ENCODE measurements at places on chromosomes 11 and 22.

DNA sequence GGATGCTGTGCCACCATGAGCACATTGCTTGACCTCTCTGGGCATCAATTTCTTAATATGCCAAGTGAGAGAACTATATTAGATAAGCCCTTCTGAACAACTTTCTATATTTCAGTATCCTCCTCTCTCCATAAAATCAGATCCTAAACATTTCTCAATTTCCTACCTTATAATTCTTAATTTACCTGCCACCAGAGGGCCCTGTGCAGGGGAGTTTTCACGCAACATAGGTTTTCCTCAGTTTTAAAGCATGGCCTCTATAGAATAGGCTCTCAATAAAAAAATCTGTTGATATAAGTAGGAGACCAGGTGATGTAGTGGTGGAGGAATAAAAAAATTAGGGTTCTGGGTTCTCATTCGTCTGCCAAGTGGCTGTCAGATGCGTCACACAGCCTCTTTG lies 83.7 kb upstream of the DBX1 start:
- no peak for DNase-seq

DNA sequence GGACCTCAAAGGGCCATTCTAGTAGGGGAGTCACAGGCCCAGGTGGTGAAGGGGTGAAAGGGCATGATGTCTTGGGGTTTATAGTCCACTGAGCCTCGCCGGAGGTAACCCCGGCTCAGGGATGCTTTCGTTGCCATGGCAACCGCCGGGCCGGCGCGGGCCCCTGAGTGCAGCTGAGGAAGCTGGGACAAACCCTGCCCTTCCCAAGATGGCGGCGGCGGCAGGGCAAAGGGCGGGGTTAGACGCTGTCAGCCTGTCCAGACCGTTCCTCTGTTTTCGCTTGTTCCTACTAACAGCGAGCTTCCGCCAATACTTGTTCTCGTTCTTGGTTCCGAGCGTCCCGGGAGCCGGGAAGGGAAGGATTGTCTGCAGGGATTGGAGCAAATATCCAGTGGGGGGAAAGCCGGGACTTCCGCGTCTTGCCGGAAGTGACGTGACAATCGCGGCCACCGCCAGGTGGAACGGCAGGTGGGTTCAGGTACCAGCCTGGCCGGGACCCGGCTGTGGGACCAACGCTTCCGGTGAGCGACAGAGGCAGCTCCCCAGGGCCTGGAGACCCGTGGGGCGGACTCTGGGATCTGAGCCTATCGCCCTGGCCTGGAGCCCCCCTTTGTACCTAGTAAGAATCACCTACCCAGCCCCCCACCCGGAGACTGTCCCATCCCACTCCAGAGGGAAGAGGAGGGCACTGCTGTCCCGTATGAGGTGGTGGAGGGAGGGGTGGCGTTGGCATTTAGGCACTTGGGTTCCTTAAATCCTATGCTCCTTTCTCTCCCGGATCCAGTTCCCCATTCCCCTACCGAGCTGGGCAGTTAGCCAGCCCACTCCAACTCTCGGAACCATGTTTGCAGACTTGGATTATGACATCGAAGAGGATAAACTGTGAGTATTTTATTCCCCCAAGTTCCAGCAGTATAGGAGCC lies at the start of gene PICK1:
PICK1 (plus strand) TSS at position 436 of the 923 bp plus-strand sequence; CDS start at position 842, 406 bp downstream.
- DNase-seq = peak; percentile 73

GRCh38 chr11:134762248-134763029 lies 350.4 kb upstream of the B3GAT1 start:
- no peak for DNase-seq

GRCh38 chr11:35235936-35236666 lies 97.1 kb downstream of the CD44 start:
- DNase-seq = peak; percentile 65

DNA sequence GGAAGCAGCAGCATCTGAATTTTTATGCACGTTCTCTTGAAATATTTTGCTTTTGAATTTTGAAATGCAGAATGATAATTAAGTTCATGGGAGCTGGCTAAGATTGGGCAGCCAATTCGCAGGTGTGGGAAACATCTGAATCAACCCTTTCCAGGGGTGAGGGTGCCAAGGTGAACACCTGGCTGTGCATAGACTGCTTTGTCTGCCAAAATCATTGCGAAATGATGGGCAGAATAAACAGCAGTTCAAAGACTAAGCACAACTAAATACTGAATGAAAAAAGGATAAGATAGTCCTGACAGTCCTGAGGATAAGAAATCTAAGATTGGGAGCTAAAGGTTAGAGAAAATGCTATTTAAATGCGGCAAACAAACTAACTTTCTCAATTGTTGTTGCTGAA lies 813.3 kb upstream of the RAG2 start:
- no peak for DNase-seq

DNA sequence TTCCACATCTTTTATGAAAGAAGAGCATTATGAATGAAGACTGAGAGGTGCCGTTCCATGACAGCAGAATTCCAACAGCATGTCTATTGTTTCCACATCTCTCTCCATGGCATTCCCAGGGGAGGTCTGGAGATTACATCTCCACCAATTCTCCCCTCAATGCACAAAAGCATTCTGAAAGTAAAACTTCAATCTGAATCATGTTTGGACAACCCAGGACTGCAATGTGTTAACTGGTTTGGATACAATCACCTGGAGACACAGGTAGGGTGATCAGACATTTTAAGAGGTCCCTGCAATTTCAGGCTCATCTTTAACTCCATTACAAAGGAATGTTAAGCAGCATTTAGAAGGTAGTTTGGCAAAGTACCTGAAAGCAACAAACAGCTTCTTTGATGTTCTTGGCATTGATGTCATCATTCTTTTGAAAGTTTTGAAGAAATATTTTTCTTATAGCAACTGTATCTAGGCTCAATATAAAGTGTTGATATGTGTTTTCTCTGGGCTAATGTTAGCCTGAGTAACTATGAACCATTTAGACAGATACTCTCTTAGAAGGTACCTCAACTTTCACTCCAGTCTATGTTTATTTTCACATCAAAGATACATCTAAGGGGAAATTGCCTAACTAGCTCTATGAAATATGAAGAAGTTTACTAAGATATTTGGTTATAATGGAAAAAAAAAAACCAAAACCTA lies 181.4 kb upstream of the MTMR2 start:
- no peak for DNase-seq

GRCh38 chr11:107996006-107996776 lies 12.5 kb upstream of the CUL5 start:
- no peak for DNase-seq

DNA sequence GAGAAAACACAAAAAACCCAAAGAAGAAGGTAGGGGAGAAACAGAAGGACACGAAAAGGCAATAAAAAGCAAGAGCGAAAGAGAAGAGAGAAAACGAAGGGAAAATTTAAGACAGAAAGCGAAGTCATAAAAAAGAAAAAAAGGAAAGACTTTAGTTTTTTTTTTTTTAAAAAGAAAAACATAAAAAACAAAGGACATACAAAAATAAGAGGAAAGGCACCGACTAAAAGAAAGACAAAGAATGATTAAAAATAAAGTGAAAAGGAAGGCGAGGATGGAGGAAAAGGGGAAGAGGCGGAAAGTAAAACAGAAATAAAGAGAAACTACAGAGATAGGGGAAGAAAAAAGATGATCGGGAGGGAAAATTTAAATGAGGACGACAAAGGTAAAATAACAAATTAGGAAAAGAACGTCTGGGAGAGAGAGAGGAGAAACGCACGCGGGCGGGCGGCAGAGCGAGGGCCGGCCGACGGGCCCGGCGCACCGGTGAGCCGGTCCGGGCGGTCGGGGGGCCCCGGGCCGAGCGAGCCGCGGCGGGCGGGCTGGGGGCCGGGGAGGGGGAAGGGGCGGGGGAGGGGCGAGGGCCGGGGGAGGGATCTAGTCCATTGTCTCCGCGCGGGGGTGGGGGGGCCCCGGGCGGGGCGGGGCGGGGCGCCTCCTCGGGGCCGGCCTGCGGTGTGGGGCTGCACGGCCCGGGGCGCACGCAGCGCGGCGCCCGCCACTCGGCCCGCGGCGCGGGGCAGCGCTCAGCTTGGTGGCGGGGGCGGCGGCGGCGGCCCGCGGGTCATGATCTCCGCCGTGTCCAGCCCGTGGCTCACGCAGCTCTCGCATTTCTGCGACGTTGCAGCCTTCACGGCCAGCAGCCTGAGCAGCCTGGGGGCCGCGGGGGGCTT lies at the start of gene TBX1:
TBX1 (plus strand) TSS at position 721 of the 893 bp plus-strand sequence; CDS start at position 787, 66 bp downstream.
- DNase-seq = no peak

GRCh38 chr11:32365192-32365591 lies 70.1 kb downstream of the WT1 start:
- DNase-seq = no peak

DNA sequence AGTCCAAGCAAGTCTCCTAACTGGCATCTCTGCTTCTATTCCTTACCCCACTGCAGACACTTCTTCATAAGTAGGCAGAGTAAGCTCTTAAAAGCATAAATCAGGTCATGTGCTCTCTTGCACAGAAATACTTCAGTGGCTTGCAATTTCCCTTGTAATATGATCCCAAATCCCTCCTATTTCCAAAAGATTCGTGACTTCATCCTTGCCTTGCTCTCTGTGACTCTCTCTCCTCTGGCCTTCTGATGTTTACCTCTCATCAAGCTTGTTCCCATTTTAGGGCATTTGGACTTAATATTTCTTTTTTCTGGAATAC lies 37.4 kb upstream of the NCR3LG1 start:
- no peak for DNase-seq

- no peak for DNase-seq
These were observed 160.2 kb downstream of the KIRREL3 start for GRCh38 chr11:126840201-126840886.

DNA sequence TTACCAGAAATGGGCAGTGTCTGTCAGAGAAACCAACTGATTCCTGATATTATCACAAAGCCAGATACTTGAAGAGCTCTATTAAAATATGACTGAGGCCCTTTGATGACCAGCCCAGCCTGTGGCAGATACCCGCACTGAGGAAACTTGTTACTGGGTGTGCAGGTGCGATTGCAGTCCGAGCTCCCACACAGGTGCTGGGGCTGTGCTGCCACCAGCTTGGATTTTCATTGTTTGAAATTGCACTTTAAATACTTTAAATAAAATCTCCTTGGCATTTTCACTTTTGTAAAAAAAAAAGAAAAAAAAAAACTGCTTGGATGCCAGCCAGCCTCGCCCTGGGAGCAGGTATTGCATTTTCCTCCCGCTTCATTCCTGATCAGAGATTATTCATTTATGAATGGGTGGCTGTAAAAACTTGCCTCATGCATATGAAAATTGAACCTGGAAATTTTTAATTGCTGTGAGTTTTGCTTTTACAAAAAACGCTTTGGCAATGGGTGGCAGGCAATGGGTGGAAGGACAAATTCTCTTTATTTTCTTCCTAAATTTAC lies 21.2 kb downstream of the EHF start:
- no peak for DNase-seq

GRCh38 chr11:18726040-18726439 lies at the start of gene IGSF22:
Gene IGSF22 (minus strand): TSS chr11:18726188. CDS start chr11:18724236, 1,952 bp downstream.
- DNase-seq = no peak

DNA sequence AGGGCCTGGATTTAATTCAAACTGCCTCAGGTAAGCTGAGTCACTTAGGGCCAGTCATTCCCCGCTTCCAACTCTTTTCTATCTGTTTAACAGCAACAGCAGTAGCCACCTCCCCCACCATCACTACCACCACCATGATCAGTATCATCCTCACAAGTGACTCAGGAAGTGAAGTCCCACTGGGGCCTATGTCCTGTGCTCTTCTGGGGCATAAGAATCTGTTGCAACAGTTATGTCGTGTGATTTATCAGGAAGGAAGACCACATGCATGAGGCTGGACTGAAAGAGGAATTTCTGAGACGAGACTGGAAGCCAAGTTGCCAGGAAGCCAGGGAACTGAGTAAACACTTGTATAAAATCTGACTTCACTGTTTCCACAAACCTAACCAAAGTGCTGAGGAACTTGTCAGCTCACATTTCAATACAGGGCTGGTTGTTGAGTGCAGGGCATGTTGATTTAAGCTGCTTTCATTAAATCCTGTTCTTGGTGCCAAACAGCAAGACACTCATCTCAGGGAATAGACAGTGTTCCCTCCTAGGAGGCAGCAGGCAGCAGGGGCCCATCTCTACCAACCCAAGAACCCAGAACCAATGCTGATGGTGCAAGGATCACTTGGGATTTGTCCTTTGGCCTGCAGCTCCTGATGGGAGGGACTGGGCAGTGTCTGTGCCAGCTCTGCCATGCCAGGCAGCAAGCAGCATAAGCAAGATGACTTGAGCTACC lies 226.7 kb upstream of the NARS2 start:
- no peak for DNase-seq

- DNase-seq = peak; percentile 40
These were observed at the start of gene KCTD17 for GRCh38 chr22:37051391-37052385. Gene KCTD17 (plus strand): TSS chr22:37051742. CDS start chr22:37051761, 19 bp downstream.

DNA sequence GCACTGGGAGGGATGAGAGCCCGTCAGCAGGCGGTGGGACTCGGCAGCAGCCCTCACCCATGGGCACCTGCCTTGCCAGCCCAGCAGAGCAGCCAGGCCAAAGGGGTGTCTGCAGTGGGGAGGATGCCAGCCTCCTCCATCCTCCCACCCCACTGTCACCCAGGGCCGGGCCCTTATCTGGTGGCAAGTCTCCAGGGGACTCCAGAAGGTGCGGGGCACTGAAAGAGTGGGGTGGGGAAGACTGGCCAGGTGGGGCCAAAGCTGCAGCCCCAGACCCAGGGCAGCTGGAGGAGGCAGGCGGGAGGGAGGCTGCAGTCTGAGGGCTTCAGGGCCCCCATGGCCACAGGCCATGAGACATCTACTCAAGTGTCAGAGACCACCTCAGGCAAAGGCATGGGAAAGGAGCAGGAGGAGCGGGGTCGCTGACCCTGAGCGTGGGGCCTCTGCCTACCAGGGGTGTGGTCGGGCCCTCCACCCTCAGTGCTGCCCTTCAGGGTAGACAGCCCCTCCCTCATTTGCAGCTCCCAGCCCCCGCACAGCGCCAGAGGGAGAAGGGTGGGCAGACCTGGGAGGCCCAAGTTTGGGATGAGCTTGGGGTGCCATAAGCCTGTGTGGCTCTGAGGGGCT lies 3.5 kb downstream of the DGCR6L start:
- no peak for DNase-seq

DNA sequence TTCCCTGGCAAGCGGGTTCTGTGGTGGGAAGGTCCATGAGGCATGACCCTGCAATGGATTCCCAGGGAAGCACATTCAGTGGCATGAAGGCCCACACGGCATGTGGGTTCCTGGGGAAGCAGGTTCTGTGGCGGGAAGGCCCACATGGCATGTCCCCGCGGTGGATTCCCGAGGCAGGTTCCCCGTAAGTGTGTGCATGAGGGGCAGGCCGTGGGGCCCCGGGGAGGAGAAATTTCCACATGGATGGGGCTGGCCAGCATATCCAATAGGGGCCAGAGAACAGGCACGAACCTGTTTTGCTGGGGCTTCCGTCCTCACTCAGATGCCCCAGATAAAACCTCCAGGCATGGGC lies 83.7 kb downstream of the PHF21B start:
- no peak for DNase-seq

GRCh38 chr11:90332415-90332814 lies 109.6 kb upstream of the CHORDC1 start:
- DNase-seq = no peak

GRCh38 chr11:35158701-35159510 lies 19.9 kb downstream of the CD44 start:
- no peak for DNase-seq

DNA sequence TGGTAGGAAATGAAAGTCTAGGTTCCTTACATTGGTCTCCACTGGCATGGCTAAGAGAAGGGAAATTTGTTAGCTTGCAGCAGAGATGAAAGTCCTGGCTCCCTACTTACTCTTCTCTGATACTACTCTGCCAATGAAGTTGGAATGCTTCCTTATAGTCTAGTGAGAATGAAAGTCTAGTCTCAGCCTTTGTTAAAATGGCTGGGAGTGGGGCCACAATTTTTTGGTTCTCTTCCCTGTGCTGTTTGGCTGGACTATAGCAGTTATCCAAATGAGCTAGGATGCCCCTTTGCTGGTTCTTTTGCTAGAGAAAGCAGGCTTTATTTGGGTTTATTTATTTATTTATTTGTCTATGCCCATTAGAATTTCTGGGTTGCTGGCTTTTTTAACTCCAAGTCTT lies 414.3 kb downstream of the AASDHPPT start:
- DNase-seq = no peak

Data from central memory CD8-positive, alpha-beta T cell (primary cell).